A172 (cell line): ENCODE measurements at places on chromosomes 16 and 17. TPM values are rescaled to one million over a fixed set of nuclear protein-coding genes. Genes with fewer than 3 reads are reported as not detected.

DNA sequence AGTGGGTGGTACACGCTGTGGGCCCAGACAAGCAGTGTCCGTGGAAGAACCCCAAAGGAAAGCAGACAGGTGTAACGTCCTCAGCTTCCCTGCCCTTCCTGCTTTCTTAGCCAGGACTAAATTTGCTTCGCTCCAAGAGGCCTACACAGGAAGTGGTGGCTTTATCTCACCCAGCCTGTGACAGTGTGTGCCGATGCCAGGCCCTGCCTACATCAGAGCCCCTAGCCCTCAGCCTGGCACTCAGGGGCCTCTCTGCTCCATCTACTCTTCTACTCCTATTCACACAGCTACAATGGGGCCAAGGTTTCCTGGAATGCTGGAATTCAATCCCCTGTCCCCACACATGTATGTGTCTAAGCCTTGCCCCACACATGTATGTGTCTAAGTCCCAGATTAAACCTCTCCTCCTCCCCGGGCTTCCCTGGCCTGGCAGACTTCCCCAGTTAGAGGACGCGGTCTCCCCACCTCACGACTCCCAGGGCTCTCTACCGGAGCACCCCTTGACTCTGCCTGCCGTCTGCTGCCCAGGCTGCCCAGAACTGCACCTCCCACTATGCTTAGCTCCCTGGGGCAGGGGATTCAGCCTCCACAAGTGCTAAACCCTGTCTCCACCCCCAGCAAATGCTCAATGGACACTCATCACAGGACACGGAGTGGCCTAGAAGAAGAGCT is 8.2 kb downstream of the PGAP3 start:
- no peak for DNase-seq

- no peak for DNase-seq
Observed at GRCh38 chr16:73046849-73047214, 1.1 kb downstream of the ZFHX3 start.

- no peak for DNase-seq
Observed at GRCh38 chr16:66508248-66508913, 41.5 kb downstream of the TK2 start.

- DNase-seq = no peak
Observed at GRCh38 chr16:515939-516226, 11.6 kb upstream of the CAPN15 start.

DNA sequence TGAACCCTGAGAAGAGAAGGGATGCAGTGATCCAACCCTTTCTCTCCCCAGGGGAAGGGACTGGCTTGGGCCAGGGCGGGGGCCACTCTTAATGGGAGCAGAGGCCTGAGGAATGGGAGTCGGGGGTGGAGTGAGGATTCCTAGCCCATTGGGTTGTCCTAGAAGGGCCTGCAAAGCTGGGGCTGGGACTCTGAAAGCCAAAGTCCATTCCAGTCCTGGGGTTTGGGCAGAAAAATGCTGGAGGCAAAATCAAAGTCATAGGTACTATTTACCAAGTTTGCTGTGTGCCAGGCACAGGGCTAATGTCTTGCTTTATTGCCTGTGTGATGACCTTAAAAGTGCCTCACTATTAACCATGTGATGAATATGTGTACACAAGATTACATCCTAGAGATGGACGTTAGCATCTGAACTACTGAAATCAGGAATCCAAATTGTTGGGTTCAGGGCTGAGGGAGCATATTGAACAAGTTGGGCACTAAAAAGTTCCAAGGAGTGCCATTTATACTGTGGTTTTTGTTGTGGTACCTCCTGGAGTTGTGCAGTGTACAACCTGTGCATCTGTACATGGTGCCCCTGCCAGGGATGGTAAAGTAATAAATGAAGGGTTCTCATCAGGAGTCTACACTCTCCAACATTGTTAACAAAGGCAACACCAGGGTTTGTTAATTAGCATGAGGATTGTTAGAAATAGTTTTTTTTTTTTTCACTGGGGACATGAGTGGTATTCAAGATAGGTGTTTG is 84.4 kb upstream of the NKD1 start:
- DNase-seq = no peak

DNA sequence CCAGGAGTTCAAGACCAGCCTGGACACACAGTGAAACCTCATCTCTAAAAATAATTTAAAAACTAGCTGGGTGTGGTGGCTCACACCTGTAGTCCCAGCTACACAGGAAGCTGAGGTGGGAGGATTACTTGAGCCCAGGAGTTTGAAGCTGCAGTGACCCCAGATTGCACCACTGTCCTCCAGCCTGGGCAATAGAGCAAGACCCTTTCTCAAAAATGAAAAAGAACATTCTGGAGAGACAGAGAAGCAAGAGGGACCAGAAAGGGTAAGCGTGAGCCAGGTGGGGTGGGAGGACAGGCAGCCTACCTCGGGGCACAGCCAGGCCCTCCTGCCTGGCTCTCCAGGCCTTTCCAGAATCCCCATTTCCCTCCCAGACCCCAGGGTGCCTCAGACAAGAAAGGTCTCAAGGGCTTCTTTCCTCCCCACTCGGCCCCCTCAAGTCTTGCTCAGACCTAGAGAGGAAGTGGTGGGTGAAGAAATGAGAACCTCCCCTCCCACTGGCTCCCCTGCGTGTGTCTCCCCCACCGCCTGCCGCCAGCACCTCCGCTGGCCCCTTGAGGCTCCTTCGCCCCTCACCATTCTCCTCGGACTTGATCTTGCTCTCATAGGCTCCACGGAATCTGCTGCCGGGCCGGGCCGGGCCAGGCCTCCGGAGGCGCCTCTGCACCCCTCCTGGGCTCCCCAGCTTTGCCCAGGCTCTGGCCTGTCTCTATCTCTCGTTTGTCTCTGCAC is 503 bp downstream of the C16orf54 start:
- no peak for DNase-seq

GRCh38 chr17:57874434-57875289 is 24.8 kb upstream of the MRPS23 start:
- DNase-seq = peak; percentile 95

- no peak for DNase-seq
Observed at GRCh38 chr17:44205962-44206824, 6.5 kb upstream of the ATXN7L3 start.

DNA sequence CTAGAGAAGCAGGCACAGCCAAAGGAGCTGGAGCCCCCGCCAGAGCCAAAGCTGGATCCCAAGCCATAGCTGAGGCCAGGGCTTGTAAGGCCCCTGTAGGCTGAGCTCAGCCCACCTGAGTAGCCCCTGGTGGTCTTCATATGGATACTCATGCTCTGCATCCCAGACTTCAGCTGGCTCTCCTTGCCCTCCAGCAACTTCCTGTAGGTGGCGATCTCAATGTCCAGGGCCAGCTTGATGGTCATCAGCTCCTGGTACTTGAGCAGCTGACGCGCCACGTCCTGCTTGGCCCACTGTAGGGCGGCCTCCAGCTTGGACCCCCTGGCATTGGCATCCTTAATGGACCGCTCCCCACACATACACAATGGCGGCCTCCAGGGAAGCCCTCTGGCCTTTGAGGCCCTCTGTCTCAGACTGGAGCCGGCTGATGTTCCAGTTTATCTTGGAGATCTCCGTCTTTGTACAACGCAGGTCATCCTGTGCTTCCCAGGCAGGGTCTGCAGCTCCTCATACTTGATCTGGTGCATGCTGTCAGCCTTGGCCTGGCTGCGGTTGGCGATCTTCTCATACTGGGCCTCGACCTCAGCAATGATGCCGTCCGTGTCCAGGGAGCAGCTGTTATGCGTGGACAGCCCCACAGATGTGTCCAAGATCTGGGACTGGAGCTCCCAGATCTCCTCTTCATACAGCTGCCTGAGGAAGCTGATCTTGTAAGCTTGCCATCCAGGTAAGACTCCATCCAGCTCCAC is 28.9 kb downstream of the IKZF3 start:
- no peak for DNase-seq

GRCh38 chr16:79012671-79013434 is 587.7 kb downstream of the MAF start:
- no peak for DNase-seq

DNA sequence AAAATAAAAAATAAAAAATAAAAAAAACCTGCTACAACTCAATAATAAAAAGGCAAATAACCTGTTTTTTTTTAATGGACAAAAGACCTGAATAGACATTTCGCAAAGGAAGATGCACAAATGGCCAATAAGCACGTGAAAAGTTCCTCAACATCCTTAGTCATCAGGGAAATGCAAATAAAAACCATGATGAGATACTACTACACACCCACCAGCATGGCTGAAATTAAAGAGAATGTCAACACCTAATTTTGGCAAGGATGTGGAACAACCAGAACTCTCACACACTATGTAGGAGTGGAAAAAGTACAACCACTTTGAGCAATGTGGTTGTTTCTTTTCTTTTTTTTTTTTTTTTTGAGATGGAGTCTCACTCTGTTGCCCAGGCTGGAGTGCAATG is 24.6 kb downstream of the COG7 start:
- DNase-seq = no peak

GRCh38 chr16:49998991-49999390 is 26.0 kb upstream of the CNEP1R1 start:
- no peak for DNase-seq

DNA sequence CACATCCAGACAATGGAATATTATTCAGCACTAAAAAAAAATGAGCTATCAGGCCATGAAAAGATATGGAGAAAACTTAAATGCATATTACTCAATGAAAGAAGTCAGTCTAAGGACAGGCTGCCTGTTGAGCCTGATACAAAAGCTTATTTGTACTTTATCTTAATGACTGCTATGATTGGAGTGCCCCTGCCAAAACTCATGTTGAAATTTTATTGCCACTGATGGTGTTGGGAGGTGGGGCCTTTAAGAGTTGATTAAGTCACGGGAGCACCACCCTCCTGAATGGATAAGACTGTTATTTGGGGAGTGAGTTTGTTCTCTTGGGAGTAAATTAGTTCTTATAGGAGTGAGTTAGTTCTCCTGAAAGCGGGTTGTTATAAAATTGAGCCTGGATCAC is 9.9 kb downstream of the C17orf67 start:
- no peak for DNase-seq

- no peak for DNase-seq
Observed at GRCh38 chr17:67212714-67213417, 32.1 kb downstream of the HELZ start.

GRCh38 chr16:27228621-27229501 is 25.5 kb downstream of the KDM8 start:
- DNase-seq = no peak

DNA sequence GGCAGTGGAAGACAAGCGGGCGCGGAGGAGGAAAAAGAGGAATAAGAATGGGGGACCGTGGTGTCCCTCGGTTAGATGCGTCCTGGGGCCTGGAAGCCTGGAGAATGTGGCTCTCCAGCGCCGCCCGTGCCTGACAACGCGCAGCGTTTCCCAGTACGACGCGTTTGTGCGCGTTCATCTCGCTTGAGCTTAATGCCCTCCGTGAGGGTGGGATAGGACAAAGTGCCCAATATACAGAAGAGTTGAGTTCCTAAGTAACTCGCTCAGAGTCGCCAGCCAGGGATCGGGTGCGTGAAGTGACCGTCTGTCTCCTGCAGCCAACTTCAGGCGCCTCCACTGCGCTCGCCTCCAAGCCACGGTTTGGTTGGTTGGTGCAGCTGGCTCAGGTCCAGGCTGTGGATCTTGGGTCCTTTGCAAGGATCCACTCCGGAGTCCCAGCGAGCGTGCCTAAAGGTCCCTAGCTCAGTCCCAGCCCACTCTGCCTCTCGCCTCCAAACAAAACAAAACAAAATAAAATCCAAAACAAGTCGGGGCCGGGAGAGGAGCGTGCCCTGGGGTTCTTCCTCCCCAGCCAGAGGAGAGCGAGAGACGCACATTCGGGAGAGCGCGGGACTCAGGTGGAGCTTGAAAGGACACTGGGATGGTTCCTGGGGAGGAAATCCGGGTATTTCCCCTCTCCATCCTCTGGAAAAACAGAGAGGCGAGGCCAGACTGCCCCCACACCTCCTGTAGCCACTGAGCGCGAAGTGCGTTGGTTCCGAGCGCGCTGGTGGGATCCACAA is 974 bp downstream of the GALR2 start:
- no peak for DNase-seq

Gene HS3ST3B1
- 14.2 and 20.8 TPM in 2 replicates for total RNA-seq

Gene ALDH3A1
- total RNA-seq = 0.16 TPM in 1 of 2 replicates, not detected in the other

Gene RNF222
- not detected in 2 replicates for total RNA-seq

Gene CA5A
- total RNA-seq = not detected in 2 replicates

Gene CES4A
- total RNA-seq = not detected in 2 replicates

Gene HLF
- total RNA-seq = 0.12 TPM in 1 of 2 replicates, not detected in the other

Gene RAMP2
- not detected in 2 replicates for total RNA-seq

Gene SYNRG
- total RNA-seq = 7.4 and 9.0 TPM in 2 replicates

Gene KRTAP9-8
- not detected in 2 replicates for total RNA-seq

Gene ZSCAN10
- not detected in 2 replicates for total RNA-seq

Gene RNF43
- total RNA-seq = not detected in 2 replicates
